ENCODE measurements at places on chromosomes 2 and 18. TPM values are rescaled to one million over a fixed set of nuclear protein-coding genes. Genes with fewer than 3 reads are reported as not detected.

GRCh38 chr18:35516789-35517188, 19.0 kb upstream of the INO80C start:
- no peak for DNase-seq

IL36G gene
- total RNA-seq: not detected

SERPINB3 gene
- total RNA-seq: not detected

GRCh38 chr2:99448556-99448955, 41.3 kb downstream of the REV1 start:
- DNase-seq: no peak

B3GNT7 gene
- not detected for total RNA-seq

DNA sequence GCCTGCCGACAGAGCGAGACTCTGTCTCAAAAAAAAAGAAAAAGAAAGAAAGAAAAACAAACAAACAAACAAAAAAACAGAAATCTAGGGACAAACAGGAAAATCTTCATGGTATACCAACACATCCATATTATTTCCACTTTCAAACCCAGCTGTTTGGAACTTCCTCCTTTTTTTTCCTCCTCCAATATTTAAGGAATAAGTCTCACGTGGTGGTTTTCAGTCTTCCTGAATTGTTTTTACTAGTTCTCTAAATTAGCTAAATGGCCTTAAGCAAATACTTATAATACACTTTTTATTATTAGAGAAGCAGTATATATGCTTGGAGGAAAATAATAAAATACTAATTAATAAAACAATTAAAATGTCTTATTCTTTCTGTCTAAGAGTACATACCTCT, 48.7 kb upstream of the GLS start:
- no peak for DNase-seq

DNA sequence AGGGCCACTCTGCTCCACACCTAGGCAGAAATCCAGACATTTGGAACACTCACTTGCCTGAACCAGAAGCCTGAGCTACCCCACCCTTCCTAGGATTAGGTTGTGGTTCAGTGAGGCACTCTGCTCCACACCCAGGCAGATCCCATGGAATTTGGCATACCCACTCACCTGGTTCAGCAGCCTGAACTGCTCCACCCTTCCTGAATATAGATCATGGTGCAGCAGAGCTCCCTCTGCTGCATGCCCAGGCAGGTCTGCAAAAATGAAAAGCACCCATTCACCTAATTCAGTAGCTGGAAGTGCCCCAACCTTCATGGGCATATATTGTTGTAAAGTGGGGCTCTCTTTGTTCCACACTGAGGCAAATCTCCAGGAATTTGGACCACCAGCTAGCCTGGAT, 185.1 kb upstream of the CNTNAP5 start:
- DNase-seq: no peak

FAM210A gene
- total RNA-seq: 64.2 TPM

CRYBA2 gene
- not detected for total RNA-seq

- no peak for DNase-seq
Observed at GRCh38 chr18:75010278-75010677, 198.7 kb downstream of the PTGR3 start.

GRCh38 chr18:21664069-21664468, 40.5 kb downstream of the ABHD3 start:
- no peak for DNase-seq

DSC2 gene
- not detected for total RNA-seq

FEV gene
- not detected for total RNA-seq

GRCh38 chr2:156470975-156471583, 34.9 kb downstream of the GPD2 start:
- no peak for DNase-seq

AKAIN1 gene
- total RNA-seq: not detected

LIMS4 gene
- total RNA-seq: 0.74 TPM

- no peak for DNase-seq
Observed at GRCh38 chr18:44779753-44780292, 99.1 kb downstream of the SETBP1 start.

- DNase-seq: no peak
Observed at GRCh38 chr18:47628240-47628781, 302.1 kb downstream of the SMAD2 start.

DNA sequence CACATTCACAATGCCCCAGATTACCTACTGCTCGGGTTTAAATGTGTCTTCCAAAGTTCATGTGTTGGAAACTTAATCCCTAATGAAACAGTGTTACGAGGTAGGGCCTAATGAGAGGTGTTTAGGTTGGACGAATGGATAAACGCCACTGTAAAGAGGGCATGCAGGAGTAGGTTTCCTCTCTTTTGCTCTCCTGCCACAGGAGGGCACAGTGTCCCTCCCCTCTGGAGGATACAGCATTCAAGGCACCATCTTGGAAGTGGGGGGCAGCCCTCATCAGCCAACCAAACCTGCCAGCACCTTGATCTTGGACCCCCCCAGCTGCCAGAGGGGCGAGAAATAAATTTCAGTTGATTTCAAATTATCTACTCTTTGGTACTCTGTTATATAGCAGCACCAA, 103.5 kb downstream of the TSHZ1 start:
- DNase-seq: no peak

IL1A gene
- 0.99 TPM for total RNA-seq

IL36A gene
- not detected for total RNA-seq

- DNase-seq: no peak
Observed at GRCh38 chr2:84223191-84223590, 235.9 kb downstream of the SUCLG1 start.

GRCh38 chr2:90207454-90208058, 1516.1 kb downstream of the RPIA start:
- no peak for DNase-seq

- no peak for DNase-seq
Observed at GRCh38 chr2:84839851-84840250, 41.0 kb downstream of the TRABD2A start.

GRCh38 chr2:125643128-125643527, 1012.8 kb upstream of the GYPC start:
- no peak for DNase-seq

- DNase-seq: no peak
Observed at GRCh38 chr2:219698748-219699439, 71.5 kb downstream of the SLC4A3 start.

DNA sequence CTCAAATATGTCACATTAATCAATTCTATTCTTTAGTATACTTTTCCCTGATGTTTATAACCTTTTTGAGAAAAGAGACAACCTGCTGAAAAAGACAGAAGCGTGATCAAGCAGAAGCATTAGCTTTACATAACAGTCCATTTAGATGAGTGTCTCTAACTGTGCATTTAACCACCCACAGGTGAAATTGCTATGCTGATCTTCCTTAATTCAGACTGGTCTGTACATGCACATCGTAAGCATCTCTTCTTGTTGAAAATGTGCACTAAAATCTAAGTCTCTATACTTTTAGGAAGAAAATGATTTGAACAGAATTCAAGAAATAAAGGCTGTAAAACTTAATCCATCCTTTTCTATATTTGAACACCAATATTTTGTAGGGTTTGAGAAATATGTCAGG, 794.4 kb upstream of the FSHR start:
- no peak for DNase-seq

- DNase-seq: no peak
Observed at GRCh38 chr2:232970051-232970450, 43.0 kb downstream of the NGEF start.

DNA sequence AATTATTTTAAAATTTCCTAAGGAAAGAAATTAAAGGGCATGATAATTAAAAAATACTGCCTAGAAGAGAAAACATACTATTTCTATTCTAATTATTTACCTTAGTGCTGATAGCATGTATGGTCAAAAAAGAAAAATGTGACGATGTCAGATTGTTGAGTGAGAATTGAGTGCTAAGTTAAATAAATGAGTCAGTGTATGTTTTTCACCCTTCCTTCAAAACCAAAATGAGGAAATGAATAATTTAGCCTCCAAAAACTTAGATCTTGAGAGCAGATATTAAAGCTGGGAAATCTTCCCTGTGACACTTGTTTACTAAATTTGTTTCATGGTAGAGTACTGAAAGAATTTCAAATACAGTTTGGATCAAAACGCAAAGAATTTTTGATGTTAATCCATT, 58.6 kb upstream of the NYAP2 start:
- DNase-seq: no peak

- DNase-seq: no peak
Observed at GRCh38 chr2:4190548-4190947, 487.2 kb downstream of the DCDC2C start.

TRPM8 gene
- total RNA-seq: not detected

DNA sequence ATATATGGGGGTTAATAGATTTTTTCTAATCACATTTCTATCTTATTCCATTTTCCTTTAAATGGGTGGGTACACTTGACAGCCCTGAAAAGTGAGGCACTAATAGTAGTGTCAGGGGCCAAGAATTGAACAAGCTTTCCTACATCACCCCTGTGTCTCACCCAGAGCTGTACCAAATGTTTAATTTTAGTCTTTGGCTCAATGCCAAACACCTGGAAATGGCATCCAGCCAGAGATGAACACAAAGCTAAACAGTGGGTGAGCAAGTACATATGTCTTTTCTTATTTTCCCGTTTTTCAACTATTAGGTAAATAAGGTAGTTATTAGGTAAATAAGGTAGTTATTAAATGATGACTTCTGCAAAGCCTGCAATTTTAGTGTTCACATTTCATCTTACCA, 276.3 kb upstream of the ERBB4 start:
- DNase-seq: no peak

NFATC1 gene
- 97.2 TPM for total RNA-seq

- no peak for DNase-seq
Observed at GRCh38 chr18:7414459-7414858, 152.7 kb upstream of the PTPRM start.

DNA sequence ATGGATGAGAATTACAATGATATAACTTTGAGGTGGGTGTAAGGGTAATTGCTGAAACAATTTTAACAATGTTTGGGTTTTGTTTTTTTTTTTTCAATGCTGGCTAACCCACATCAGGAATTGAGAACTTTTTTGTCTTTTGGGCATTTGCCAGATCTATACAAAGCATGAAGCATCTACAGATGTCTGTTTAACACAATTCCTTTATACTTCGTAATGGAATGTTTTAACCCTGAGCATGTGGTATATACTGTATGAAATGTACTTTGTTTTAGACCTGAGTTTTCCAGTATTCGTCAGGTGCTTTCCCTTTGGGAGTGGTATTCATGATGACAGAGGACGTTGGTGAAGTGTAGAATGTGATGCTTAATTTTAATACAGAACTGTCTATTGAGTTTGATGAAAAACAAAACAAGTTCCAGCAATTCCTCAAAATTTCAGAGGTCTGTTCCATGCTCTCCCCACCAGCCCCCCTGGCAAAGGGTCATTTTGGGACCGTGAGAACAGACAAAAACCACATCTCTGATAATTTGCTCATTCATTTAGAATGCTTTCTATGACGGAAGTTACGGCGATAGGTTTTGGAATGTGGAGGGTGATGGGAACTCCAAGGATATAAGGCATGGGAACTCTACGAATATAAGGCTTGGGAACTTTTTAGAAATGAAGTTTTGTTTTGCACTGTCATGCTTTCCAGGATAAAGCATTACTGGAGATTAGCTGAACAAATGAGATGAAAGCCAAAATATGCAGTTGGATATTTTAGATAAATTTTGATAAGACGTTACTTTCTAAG, 14.1 kb downstream of the LIMS1 start:
- no peak for DNase-seq

COL3A1 gene
- not detected for total RNA-seq

STPG4 gene
- total RNA-seq: not detected

DNA sequence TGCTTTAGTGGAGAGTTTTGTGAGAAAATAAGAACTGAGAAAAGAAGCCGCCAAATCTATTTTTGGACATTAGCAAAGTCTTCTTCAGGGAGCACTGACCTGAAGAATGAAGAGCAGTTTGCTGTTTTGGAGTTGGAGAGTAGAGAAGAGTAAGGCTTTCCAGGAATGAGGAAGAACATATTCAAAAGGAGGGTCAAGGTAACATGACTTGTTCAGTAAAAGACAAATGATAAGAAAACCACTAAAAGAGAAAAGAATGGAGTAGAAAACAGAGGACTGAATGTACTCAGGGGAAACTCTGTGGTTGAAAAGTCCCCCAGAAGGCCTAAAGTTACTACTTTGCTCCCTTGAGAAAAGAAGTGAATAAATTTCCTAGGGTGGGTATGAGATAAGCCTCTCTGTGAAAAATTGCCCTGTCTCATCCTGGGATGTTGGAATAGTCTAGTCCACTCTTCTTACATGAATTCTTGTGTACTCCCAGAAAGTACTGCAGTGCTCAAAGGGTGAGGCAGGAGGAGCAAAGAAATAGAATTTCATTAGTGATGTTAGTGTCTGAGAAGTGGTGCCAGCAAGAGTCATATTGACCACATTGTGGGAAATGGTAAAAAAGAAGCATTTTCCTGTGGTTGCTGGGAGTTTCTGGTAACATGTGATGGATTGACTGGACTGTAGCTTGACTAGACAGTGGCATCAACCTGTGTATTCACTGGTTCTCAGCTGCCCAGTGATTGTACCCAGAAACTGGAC, 27.8 kb downstream of the MBD5 start:
- no peak for DNase-seq

NEUROD1 gene
- total RNA-seq: not detected

- DNase-seq: peak; percentile 19
Observed at GRCh38 chr2:36663851-36664695, 32.4 kb upstream of the VIT start.

HOXD12 gene
- not detected for total RNA-seq

DNA sequence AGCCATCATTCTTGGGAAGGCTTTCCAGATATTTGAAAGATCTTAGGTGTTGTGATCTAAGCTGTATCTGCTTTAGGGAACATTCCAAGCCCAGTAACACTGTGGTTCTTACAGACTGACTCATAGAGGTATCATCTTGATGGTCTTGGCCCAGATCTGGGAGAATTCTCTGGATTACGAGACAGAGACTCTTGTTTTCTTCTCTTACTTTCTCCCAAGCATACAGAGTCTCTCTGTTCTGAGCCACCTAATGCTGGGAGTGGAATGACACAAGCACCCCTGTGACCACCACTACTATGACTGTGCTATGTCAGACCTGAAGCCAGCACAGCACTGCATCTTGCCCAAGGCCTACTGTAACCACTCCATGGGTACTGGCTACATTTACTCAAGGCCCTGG, 81.0 kb upstream of the EPAS1 start:
- DNase-seq: no peak

Measured in activated CD8-positive, alpha-beta T cell treated with anti-CD3 and anti-CD28 coated beads for 36 hours (primary cell).